NB4 (cell line): ENCODE measurements at places on chromosomes 6 and 20.

DNA sequence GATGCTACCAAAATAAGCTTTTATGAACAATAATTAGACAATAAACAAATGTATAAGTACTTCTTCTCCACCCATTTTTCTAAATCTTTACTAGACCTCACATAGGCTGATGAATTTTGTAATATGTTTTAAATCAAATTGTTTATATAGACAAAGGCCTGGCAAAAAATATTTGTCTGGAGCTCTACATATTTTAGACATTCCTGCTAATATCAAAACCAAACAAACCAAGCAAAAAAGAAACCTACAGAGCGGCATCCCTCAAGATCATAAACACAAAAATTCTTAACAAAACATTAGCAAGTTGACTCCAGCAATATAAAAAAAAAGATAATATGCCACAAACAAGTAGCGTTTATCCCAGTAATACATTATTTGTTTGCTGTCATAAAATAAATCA, 87.2 kb downstream of the ADAT2 start:
- no peak for DNase-seq

DNA sequence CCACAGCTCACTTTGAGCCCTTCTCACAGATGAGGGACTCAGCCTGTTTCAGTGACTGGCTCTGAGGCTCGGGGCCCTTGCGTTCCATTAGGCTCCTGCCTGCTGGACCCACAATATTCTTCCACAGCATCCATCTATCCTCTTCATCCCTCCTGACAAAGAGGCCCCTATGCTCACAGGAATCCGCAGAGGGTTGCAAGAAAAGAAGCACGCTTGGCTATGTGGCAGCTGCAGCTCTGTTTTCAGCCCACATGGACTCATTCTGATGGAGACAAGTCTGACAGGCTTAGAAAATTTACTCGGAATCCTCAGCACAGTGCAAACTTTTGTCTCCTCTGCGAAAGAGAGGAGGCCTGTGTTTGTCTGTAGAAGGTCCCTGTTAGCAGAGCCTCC, 207.5 kb downstream of the SYNDIG1 start:
- DNase-seq: no peak

- DNase-seq: no peak
Observed at GRCh38 chr6:55882718-55883569, 7.6 kb upstream of the BMP5 start.

GRCh38 chr20:4370851-4371250, 350.9 kb upstream of the PRND start:
- no peak for DNase-seq

- DNase-seq: no peak
Observed at GRCh38 chr6:133244519-133244918, 3.4 kb downstream of the EYA4 start.
